ENCODE measurements at places on chromosomes 7 and 10.

GRCh38 chr7:45060295-45060694, 28.5 kb downstream of the NACAD start:
- no peak for DNase-seq

DNA sequence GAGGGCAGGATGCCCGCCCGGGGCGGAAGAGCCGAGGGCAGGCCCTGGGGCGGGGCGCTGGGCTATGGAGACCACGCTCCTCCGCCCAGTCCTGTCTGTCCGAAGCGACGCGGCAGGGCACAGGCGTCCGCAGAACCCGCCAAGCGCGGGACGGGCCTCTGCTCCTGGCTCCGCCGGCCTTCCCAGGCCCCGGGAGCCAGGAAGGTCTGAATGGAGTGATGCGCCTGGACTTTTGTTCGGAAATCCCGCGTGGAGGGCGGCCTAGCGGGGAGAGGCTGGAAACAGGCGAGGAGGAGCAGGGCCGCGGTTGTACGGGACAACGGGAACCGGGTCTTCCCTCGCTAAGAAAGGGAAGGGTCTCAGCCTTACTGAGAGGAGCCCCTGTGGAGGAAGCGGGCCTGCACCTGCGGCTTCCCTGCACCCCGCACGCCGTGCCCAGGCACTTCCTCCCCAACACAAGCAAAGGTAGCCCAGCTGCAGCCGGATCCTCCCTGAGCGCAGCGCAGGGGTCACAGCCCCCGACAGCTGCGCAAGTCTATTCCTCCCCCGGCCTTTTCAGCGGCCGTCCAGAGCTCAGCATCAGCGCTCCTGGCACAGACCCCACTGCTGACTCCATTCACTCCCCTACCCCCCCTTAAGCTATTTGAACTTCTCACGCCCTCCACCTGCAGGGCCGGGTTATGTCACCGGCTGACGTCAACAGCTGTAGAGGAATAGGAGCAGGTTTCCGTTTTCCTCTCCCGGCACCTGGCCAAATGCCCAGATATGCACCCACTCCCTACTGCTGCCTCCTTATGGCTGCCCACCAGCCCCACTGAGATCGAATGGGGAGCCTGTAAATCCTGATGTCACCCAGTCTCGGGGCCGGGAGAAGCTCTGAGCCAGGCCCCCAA, 143.2 kb upstream of the RET start:
- DNase-seq = peak; percentile 11

- no peak for DNase-seq
Measured at GRCh38 chr7:137439829-137440825, 96.6 kb upstream of the PTN start.

GRCh38 chr7:28315565-28316410, 96.5 kb upstream of the CREB5 start:
- DNase-seq = no peak

DNA sequence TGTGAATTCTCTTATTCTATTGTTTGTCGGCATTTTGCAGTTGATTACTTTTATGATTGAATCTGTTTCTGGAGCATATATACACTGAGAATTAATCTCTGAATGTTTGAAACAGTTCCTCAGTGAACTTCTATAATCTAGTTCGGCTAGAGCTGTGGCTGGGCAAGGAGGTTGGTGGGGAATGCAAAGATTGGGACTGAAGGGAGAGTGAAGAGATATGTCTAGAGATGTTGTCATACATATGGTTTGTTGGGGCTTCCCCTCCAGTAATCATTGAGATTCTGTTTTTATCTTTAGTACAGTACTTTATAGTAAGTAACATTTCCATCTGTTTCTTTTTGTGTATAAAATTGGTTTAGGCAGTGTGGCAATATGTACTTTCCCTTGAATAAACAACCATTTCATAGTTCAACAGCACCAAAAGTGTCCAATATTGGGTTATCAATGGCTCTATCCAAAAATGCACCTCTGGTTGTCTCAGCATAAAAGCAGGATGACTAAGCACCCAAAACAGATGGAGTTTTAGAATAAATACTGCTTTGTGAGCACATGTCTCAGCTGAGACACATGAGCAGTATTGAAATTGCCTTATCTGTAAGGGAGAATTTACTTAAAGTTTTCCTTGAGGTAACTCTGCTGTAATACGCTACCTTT, 36.7 kb downstream of the WAC start:
- no peak for DNase-seq

DNA sequence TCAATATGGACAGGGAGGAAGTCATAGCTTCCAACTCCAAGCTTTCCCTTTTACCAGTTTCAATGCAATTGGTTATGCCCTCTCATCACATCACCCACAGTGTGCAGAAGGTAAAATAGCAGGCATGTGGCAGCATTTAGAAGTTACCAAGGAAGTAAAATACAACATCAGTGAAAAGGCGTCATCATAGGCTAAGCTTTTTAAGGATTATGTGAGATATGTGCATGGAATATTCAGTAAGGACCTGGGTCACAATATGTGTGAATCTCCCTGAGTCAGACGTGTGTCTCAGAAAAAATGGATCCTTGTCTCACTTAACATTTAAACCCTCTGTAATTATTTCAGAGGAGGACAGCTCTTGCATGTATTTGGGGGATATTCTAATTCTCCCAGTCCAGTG, 522.8 kb upstream of the POM121L12 start:
- DNase-seq = no peak

DNA sequence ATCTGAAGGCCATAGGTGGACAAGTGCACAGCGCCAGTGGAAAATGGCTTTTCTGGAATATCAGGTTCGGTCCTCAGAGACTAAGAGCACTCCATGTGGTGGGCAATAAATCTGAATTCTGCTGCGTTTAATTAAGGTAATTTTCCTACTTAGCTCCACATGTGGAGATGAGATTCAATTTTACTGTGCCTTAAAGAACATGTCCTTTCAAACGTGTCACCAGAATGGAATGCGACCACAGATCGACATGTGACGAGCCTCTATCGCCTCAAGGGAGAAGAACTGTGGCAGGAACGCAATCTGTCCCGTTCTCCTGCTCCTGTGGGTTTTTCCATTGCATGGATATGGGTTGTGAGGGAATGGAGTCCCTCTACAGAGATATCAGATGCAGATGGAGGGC, 205.3 kb upstream of the ZNF32 start:
- DNase-seq = no peak

GRCh38 chr7:66894463-66895080, 26.5 kb upstream of the TMEM248 start:
- no peak for DNase-seq

GRCh38 chr7:11831736-11832495, at the start of gene THSD7A:
TSS of gene THSD7A (minus strand) at chr7:11832198. CDS start at chr7:11831946, 252 bp downstream.
- DNase-seq = no peak

DNA sequence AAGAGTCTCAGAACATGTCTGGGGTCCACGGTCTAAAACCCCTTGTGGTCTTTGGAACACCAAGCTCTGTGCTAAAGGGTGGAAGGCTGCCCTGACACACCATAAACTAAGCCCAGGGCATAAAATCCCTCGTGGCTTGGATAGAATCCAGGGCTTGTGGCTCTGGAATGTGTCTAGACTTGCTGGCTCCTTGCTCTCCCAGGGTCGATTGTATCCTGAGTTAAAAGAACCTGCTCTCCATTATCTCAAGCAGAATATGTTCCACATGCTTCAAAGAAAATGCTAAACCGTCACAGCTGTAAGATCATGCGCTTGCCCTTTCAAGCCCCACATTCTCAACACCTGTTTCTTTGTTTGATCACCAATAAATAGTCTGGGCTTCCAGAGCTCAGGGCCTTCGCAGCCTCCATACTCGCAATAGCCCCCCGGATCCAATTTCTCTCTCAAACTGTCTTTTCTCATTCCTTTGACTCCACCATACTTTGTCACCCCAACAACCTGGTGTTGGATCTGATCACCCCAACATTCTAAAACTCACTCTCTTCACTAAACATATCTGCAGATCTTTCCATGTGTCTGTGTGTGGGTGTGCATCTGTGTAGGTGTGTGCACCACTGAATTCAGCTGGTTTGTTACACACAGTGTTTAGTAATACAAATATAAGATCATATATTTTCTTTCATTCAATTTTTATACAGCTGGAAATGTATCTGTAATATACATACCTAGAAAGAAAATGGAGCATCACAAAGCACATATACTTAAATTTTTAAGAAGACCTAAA, 238.5 kb downstream of the ZMYND11 start:
- no peak for DNase-seq

DNA sequence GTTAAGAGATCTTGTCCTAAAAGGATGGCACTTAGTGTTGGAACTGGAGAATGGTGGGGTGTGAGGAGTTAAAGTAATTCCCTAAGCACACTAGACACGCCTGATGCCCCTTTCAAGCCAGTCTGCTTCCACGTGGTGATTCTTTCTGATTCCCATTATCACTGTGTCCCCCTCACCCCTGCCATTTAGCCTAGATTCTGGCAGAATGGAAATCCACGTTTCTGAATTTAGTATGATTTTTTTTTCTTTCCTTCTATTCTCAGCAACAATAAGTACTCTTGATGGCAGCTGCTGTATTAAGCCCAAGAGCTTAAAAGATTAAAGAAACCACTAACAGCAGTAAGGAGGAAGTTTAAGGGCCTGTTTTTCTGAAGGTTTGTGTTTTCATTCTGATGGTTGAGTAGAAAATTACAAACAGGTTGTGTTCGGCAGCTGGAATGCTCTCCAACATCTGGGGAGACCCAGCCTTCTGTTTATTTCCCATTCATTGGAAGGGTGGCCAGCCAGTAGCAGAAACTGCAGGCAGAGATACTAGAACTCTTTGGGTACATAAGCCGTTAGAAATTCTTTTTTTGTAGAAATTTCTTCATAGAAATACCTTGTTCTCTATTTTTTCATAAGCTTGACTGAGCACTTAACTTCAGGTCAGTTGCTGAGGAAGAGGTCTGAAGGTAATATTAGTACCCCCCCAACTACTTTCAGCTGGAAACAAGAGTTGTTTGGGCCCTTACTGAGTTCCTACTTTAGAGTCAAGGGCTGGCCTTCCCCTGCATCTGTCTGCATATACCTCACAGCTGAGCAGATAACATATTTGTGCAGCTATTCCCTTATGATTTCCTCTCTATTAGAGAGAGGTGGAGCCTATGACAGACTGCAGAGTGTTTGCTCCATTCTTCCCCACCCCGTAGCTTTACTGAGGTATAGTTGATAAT, 355.1 kb downstream of the AUTS2 start:
- DNase-seq = no peak

DNA sequence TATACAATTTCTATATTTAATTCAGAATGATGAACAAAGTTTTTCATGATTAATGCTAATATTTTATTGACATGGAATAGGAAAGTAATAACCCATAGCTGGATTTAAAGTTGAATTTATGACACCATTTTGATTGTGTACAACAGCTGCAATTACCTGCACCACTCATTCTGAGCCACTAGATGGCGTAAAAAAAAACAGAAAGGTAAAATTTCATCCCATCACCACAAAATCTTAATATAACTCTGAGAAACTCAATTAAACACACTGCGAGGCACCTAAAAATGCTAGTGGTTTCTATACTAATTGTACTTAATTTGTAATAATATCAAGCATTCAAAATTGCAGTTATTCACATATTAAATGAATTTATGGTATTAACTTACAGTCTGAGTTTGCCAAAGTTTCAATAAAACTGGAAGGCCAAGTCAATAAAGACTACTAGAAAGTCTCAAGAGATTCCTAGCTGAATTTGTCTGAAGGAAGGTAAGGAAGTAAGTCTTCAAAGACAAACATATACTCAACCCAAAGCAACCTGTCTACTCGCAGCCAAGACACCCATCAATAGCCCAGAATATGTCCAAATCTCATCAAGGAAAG, 182.5 kb downstream of the SKAP2 start:
- DNase-seq = no peak

DNA sequence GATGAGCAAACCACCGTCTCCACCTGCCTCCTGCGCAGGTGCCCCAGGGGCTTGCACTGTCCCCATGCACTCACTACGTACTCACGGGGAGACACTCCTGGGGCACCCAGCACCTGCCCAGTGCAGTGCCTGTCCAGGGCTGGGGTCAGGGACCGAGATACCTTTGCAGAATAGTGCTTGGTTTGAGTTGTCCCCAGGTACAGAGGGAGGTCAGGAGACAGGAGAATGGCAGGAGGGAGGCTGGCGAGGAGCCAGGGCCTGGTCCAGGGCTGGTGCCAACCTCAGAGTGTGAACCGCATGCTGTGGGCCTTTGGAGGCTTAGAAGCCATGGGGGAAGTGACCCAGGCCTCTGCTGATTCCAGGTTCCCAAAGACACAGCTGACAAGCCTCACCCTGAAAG, 110.1 kb upstream of the GPR26 start:
- no peak for DNase-seq

DNA sequence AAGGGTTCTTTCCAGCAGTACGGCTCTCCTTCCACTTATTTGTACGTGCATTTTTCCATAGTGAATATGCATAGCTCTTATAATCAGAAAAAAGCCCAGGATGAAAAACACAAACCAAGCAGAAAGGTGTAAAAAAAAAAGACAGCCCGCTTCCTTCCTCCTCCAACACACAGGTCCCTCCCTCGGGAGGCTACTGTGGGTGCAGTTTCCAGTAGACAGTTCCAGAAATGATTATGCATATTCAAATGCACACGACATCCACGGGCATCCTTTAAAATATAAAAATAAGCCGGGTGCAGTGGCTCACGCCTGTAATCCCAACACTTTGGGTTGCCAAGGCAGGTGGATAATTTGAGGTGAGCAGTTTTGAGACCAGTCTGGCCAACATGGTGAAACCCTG, 59.9 kb downstream of the TNRC18 start:
- no peak for DNase-seq

DNA sequence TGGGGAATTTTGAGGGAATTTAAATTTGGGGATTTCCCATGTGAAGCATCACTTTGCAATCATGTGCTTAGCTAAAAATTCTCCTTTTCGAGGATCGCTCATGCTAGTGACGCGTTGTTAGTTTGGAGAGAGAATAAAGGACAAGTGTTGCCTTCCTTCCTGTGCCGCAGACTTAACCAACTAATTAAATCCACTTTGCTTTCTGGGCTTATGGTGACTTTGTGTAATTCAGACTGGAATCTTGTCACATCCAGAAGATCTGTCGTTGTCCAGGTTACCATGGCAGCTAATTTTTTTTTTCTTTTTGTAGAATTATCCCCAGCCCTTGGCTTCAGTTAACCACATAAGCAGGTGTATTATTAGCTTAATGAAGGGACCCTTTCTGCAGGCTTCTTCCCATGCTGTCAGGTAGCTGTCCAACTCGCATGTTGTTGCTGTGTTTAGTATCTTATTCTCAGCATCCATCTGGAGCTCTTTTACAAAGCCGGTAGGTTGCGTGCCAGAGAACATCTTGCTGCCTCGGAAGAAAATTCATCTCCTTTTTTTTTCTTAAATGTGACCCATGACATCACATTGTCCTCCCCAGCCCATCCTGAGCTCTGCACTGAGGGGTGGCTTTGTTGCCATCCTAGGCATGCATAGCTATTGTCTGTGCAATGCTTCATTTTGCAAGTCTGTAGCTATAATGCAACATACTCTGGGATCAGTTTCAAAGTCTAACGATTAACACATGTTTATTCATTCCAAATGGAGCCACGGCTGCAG, 47.2 kb upstream of the NRP1 start:
- no peak for DNase-seq

DNA sequence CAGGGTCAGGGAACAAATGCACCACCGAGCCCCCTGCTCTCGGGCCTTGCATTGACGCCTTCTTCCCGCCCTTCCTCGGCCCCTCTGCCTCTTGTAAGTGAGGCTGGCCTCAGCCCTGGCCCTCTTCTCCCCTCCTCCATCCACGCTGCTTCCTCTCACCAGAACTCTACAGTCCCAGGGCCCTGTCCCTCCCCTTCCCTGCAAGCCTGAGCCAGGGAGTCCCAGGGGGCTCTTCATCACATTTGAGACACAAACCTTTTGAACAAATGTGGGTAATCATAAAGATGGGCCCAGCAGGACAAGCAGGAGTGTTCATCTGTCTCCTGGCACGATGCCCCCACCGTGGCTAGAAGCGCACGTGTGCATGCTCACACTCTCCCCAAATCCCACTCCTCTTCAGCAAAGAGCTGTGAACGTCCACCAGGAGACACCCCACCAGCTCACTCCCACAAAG, 57.7 kb downstream of the SLIT1 start:
- no peak for DNase-seq
